ENCODE measurements at places on chromosomes 1 and 21.

- no peak for DNase-seq
These were observed 104.6 kb downstream of the LYPLAL1 start for GRCh38 chr1:219278288-219278687.

- DNase-seq = no peak
These were observed 30.0 kb upstream of the OPRD1 start for GRCh38 chr1:28782011-28782410.

DNA sequence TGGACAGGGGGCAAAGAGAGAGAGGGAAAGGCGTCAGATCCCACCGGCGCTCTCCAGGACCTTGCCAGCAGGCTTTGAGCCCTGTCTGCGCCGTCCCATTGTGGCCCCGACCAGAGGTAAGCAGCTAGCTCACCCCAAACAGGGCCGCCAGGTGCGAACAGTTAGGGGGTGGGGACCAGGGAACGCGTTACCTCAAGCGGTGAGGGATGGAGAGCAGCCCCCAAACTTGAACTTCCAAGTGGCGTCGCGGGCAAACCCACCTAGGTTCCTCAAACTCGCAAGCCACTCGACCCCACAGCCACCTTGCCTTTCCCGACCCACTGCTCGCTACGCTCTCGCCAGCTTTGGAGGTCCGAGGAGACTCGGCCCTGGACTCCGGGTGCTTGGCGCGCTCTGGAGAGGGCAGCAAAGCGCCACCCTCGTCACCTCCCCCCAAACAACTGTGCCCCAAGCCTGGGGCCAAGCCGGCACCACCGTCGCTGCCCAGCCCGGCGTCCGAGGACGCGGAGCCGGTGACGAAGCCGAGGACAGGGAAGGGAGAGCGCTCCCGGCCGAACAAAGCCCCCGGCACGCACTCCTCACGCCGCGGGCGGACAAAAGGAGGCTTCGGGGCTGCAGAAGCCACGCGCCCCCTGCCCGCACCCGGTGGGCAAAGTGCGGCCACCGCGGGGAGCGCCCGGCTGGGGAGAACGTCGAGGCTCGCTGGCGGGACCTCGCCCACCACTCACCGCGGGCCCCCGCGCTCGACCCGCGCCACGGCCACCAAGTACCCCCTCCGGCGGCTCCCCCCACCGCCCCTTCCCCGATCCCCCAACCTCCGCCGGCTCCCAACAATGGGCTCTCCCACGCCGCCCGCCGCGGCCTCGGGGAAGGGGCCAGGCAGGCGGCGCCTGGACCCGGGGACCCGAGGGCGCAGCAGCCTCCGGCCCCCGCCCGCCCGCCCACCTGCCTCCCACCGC, 976 bp downstream of the SSBP3 start:
- DNase-seq = no peak

- DNase-seq = no peak
These were observed 98.5 kb upstream of the VANGL1 start for GRCh38 chr1:115543247-115543646.

DNA sequence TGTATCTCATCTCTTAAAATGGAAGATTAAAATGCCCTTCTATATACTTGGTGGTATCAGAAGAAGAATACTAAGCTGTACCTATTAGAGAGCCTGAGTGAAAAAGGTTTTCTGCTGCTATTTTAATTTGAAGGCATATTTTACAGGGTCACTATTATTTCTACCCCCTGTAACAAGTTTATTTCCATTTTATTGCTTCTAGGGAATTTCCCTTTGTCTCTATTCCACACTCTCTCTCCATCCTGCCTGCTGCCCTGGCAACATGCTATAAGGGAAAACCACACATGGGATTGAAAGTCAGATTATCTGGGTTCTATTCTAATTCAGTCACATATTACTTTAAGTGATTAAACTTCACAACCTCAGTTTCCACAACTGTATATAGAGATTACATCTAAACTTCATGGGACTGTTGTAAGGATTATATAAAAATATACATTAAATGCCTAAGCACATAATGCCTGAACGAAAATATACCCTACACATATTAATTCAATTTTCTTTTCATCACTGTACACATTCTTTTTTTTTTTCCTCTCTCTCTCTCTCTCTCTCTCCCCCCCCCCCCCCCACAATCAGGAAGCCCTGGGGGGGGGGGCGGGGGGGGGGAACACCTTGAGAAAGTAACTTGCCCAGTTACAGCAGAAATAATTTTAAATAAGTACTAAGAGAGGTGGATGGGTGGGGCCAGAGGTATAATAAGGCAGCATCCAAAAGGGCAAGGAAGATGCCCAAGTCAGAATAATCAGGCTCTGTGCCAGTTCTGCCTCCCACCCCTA, 51.5 kb downstream of the LUZP1 start:
- DNase-seq = no peak

- DNase-seq = no peak
These were observed 149.7 kb downstream of the PGBD5 start for GRCh38 chr1:230276401-230276800.

DNA sequence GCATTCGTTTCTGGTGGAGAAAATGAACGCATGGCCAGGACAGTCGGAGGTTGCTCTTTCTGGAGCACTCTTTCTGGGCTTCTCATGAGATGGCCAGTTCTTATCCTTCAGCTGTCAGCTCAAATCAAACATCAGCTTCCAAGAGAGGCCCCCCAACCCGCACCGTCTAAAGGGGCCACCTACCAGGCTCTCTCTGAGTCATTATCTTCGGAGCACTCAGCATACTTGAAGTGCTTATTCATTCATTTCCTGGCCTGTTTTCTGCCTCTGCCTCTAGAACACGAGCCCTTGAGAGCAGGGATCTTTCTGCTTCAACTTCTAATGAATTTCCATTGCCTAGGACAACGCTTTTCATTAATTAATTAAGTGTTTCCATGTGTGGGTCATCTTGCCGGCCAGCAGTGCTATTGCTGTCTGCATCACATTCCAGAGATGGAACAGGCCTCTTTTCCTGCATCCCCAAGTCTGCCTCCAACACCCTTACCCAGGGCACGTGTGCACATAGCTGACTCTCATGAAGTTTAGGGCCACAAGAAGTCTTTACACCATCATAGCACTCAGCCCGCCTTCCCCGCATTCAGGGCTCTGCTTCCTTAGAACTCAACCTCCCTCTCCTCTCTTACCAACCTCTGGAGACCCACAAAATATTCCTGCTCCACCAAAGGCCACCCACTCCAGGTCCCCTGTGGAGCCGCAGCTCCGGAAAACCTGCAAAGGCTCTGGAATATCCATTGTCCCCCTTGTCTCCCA, 52.1 kb upstream of the LAPTM5 start:
- no peak for DNase-seq

GRCh38 chr1:179825206-179825605, 52.4 kb downstream of the TOR1AIP2 start:
- no peak for DNase-seq

GRCh38 chr1:59243550-59243949, 53.3 kb upstream of the FGGY start:
- DNase-seq = no peak

- no peak for DNase-seq
These were observed 29.3 kb downstream of the NUP133 start for GRCh38 chr1:229478852-229479251.

GRCh38 chr1:207259391-207259790, 62.1 kb upstream of the CD55 start:
- DNase-seq = no peak

GRCh38 chr1:210556475-210556874, 227.8 kb downstream of the HHAT start:
- no peak for DNase-seq

DNA sequence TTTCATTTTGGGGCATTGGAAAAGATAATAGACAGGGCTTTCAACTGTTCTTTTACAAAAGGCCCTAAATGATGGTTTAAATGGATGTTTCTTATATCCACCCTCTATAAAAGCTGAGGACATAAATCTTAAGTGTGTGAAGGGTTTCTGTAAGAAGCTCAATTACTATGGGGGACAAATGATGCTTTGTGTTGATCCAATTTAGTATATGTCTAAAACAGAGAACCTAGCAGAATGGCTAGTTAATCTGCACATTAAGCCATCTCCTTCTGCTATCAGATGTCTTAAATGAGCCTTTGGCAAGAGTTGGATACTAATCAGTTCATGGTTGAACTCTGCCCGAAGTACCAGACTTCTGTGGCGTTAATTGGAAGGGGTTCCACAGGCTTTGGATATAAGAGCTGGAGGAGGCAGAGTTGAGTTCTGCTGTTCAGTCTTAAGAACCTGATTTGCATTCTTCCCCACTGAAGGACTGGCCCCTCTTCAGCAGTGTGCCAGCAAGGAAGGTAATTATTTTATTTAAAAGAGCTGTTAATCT, 43.1 kb downstream of the PTGFRN start:
- no peak for DNase-seq

- no peak for DNase-seq
These were observed 31.4 kb downstream of the CLCA1 start for GRCh38 chr1:86499987-86500593.

DNA sequence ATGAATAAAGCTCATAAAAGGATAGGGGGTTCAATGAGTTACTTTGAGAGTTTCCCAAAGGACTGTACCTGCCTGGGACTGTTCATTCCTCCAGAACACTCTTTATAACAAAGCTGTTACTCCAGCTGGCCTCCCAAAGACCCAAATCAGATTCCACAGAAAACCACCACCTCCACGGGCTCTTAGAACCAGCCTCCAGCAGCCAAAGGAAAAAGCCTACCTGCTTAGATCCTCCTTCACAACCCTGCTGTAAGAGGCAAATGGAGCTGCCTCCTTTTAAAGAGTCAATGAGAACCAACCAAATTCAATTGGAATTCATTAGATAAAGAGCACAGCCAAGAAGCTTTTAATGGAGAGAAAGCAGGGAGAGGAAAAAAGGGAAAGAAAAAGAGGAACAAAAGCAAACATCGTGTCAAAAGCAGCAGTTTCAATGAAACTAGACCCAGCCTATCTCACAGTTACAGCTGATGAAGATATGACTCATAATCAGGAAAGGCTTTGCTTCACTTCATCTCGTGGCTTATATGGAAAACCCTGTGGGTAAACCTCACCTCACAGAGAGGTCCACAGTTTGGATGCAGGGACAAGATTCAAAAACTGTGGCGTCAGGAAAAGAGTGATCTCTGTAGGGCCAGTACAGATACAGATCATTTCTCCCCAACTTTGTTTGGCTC, 27.8 kb upstream of the FMO4 start:
- DNase-seq = no peak

DNA sequence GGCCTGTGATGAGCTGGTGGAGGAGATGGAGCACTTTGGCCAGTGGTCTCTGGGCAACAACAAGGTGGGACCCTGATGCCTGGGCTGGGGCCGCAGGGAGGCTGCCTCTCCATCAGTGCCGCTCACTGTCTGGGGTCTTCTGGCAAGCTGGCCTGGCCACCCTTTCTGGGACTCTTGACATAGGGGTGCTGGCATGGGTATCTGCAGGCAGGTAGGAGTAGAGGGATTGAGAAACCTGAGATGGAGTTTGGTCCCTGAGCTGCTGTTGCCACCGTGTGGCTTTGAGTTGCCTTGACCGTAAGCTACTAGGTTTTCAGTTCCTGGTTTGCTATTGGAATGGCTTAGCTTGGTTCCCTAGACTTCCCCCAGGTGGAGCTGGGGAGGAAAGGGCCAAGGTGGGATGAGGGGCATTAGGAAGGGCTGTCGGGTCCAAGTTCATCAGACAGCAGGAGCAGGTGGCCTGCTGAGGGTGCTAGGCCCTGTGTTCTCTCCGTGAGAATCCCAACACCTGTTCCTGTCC, 13.2 kb upstream of the MFN2 start:
- no peak for DNase-seq

- DNase-seq = peak; percentile 50
These were observed 3.2 kb upstream of the CCNL2 start for GRCh38 chr1:1402072-1402900.

DNA sequence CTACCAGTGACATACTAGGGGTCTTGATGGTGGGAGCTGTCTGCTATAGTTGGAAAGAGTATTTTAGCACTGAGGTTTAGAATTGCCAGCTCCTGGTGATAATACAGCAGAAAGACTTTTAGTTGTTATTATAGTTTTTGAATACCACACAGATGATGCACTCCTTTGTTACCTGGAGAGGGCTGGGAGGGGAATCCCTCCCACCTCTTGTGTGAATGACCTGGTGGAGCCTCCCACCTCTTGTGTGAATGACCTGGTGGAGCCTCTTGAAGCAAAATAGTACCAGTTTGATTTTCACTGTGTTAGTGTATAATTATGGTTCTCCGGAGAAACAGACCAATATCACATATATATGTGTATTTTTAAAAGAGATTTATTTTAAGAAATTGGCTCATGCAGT, 3.3 kb downstream of the DISP1 start:
- no peak for DNase-seq

DNA sequence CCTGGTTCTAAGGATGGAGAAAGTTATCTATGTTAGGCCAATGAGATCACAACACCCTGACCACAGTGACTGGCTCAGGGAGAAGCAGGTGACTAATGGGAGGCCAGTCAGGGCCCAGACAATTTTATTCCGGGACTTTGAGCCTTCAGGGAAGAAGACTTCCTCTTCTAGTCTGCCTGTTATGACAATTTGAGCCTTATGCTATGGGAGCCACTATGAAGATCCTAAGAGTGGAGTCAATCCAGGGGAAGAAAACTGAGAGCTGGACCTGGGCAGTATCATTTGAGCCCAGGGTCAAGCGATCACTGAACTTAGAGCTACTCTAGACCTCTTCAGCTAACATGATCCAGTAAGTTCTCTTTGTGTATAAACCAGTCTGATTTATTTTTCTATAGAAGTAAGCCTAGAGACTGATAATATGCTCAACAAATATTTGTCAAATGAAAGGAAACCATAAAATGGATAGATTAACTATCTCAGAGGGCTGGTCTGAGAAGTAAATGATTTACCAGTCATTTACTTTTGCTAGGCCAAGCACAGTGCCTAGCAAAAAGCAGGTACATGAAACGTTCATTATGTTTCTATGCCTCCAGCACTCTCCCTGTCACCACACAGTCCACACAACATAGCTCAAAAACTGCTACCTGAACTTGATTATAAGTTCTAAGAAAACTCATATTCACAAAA, 4.2 kb upstream of the C1orf141 start:
- no peak for DNase-seq

DNA sequence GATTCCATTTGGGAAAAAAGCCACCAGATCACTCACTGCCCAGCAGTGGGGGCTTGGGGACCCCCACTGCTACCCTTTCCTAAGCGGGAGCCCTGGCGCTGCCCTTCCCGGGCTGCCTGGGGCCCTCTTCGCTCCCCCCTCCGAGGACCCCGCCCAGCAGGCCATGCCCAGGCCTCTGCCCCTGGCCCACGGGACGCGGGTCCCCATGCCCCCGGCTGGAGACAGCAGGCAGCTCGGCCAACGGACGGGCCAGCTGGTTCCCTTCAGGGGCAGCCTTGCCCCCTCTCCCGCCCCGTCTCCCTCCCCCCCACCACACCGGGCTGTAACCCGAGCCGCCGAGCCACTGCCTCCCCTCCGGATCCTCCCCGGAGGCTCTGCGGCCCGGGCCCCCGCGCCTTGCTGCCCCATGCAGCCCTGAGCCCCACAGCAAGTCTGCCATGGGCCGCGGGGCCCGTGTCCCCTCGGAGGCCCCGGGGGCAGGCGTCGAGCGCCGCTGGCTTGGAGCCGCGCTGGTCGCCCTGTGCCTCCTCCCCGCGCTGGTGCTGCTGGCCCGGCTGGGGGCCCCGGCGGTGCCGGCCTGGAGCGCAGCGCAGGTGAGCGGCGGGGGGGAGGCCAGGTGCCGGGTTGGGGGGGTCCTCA, at the start of gene MMP23B:
TSS of gene MMP23B (plus strand) at position 392 of the 639 bp plus-strand sequence. CDS start at position 438, 46 bp downstream.
- DNase-seq = no peak

- DNase-seq = no peak
These were observed 5.5 kb upstream of the PTP4A2 start for GRCh38 chr1:31943546-31944184.
